ENCODE measurements at places on chromosomes 2 and 18. TPM values are rescaled to one million over a fixed set of nuclear protein-coding genes. Genes with fewer than 3 reads are reported as not detected.

DNA sequence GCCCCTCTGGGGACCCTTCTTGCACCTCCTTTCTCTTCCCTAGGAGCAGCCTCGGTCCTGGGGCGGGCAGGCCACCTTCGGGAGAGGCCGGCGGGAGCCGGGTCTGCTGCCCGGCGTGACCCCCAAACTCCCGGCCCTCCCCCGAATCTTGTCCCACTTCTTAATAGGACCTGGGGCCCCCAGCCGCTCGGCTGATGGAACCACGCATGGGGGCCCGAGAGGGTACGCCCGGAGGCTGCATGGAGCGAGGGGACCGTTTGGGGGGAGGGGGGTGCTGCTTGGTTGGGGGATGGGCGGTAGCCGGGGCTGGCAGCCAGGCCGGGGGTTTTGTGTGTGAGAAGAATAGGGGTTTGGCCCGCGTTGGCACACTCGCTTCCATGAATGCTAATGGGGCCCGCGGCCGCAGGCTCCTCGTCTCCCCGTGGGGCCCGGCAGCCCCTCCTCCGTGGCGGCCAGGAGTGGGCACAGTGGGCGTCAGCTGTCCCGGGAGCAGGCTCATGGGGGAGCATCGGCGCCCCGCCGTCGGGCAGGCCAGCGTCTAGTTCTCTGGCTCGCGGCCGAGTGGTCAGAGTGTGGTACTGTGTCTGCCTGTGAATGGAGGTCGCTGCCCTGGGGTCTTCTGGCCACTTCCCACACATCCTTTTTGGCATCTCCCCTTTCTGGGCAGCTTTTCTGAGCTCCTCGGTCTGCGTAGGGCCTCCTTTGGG is 1.0 kb downstream of the GAREM2 start:
- no peak overlapping the region for H3K27ac ChIP-seq
- DNase-seq: no peak
- H3K36me3 ChIP-seq: no peaks in the 10 kb centered on the region
- no peaks in the 10 kb centered on the region for H3K4me1 ChIP-seq

- H3K4me3 ChIP-seq: no peak overlapping the region
- H3K27ac ChIP-seq: no peak overlapping the region
- H3K27me3 ChIP-seq: no peaks in the 10 kb centered on the region
- no peak for DNase-seq
- H3K36me3 ChIP-seq: no peaks in the 10 kb centered on the region
Measured at GRCh38 chr2:60116161-60116875, 437.1 kb downstream of the BCL11A start.

- no peaks in the 10 kb centered on the region for H3K36me3 ChIP-seq
- H3K27me3 ChIP-seq: peaks cover 45% of the 10 kb centered on the region
- DNase-seq: no peak
- H3K4me3 ChIP-seq: no peak overlapping the region
Measured at GRCh38 chr18:75409806-75410205, 17.7 kb downstream of the SMIM21 start.

ANKRD30B gene
- total RNA-seq: not detected

HRH4 gene
- 0.18 TPM for total RNA-seq

DIS3L2 gene
- total RNA-seq: 30.4 TPM
